ENCODE measurements at places on chromosomes 12 and 14.

- DNase-seq = no peak
Measured at GRCh38 chr12:96210376-96211055, 16.3 kb downstream of the ELK3 start.

GRCh38 chr14:45902241-45902640, 649.2 kb upstream of the MIS18BP1 start:
- no peak for DNase-seq

GRCh38 chr14:61719344-61720293, 24.3 kb downstream of the HIF1A start:
- DNase-seq = no peak

- no peak for DNase-seq
Measured at GRCh38 chr14:55667801-55668200, 87.8 kb downstream of the KTN1 start.

GRCh38 chr14:104115131-104115600, 23.2 kb upstream of the KIF26A start:
- DNase-seq = peak; percentile 42

- DNase-seq = no peak
Measured at GRCh38 chr12:90630006-90630405, 325.0 kb downstream of the CCER1 start.

DNA sequence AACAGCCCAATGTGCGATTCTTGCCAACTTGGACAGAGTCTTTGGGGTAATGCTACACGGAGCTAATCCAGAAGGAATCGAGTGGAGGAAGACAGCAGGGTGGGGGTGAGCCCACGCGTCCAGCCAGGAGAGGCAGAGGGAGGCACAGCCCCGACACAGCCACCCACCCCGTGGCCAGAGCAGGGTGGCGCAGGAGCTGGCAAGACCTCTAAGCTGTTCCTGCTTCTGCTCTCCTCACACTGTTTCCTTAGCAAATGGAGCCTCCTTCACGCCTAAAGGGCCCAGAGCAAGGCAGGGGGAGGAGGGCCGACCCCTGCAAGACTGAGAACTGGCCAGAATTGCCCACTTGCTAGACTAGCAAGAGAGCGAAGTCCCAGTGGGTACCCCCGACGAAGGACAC, 91.5 kb downstream of the FBXL14 start:
- DNase-seq = peak; percentile 17

DNA sequence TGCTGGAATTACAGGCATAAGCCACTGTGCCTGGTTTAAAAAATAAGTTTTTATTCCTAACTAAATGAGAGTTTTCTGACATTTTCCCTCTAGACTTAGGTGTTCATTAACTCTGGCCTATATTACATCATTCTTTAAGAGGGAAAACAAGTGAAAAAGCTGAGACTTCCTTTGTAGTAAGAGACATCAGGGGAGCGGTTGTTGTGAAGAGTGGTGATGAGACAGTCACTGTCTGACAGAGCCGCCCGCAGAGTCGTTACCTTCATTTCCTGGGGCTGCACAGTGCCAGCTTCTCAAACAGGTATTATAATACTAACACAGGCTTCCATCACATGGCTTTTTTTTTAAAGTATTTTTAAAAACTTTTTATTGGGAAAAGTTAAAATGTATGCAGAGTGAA, 19.7 kb upstream of the TDRD9 start:
- no peak for DNase-seq

DNA sequence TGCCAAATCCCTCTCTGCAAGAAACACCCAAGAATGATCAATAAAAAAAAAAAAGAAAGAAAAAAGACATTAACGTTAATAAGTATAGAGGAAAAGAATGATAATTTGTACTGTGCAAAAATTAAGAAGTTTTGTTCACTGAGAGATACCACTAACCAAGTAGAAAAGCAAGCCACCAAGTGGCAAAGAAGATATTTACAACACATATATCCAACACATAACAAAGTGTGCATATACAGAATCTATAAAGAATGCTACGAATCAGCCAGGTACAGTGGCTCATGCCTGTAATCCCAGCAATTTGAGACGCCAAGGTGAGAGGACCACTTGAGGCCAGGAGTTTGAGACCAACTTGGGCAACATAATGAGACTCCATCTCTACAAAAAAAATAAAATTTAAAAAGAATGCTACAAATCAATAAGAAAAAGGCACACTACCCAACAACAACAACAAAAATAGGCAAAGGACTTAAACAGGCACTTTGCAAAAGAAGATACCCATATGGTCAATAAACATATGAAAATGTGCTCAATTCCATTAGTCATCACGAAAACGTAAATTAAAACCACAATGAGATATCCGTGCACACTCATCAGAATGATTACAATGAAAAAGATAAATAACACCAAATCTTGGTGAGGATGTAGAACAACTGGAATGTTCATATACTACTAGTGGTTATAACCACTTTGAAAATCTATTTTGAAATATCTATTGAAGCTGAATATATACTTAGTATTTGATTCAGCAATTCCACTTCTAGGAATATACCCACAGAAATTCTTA, 19.8 kb downstream of the GALNT4 start:
- DNase-seq = no peak

- no peak for DNase-seq
Measured at GRCh38 chr12:95131589-95132340, 58.3 kb upstream of the NR2C1 start.

DNA sequence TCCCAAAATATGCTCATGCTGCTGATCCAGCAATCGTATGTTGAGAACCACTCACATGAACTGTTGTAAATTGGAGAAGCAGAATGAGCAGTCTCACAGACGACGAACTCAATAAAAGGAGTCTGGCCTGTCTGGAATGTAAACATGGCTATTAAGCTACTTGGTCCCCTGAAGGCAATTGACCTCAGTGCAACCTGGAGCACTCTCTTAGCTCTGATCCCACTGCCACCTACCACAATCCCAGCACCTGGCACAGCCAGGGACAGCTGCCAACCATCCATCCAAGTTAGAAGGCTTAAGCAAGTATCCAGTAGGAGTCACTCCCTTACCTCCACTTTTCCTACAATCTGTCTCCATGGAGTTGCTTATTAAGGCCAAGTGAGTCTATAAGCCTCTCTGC, 406.9 kb upstream of the CLEC14A start:
- DNase-seq = no peak

DNA sequence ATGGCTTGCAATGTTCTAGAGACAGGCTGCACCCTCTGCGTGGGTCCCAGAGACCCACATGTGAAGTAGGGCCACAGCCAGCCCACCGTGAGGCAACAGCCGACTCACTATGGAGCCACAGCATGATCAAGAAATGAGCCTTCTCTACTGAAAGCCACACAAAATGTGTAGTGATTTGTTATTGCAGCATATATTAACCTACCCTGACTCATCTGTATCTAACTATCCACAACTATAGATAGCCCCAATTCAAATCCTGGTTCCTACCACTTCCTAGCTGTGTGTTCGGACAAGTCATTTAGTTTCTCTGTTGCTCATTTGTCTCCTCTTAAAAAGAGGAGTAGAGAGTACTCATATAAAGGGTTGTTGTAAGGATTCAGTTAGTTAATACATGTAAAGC, 1152.3 kb downstream of the BCL11B start:
- no peak for DNase-seq

DNA sequence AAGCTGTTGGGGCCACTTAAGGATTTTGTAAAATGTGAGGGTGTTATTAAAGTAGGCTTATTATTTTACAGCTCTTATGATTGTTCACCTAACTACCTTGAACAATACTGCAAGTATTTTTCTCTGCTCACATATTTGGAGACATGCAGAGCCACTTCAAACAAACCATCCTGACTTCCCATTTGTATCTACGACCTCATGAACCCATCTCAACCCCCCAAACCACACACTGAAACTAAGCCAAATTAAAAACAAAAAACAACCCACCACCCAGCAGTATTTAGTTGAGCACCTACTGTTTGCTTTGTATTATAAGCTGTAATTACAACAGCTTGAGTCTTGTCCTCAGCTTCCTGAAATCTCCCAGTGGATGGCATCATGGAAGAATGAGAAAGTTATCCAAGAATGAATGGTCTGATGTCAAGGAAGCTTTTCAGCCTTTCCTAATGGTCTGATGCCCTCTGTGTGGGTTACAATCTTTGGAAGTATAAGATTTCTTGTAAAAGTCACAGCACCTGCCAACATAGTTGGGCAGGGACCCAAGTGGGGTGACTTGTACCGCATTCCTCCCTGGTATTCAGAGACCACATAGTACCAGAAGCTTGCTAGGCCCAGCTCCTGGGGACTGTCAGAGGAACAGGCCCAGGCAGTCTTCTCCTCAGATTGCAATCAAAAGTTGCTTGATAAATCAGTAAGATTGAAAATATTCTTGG, 416.6 kb downstream of the ZFP36L1 start:
- DNase-seq = no peak

- no peak for DNase-seq
Measured at GRCh38 chr12:68565391-68565903, 45.3 kb upstream of the RAP1B start.
